ENCODE measurements at places on chromosomes 1 and 21.

DNA sequence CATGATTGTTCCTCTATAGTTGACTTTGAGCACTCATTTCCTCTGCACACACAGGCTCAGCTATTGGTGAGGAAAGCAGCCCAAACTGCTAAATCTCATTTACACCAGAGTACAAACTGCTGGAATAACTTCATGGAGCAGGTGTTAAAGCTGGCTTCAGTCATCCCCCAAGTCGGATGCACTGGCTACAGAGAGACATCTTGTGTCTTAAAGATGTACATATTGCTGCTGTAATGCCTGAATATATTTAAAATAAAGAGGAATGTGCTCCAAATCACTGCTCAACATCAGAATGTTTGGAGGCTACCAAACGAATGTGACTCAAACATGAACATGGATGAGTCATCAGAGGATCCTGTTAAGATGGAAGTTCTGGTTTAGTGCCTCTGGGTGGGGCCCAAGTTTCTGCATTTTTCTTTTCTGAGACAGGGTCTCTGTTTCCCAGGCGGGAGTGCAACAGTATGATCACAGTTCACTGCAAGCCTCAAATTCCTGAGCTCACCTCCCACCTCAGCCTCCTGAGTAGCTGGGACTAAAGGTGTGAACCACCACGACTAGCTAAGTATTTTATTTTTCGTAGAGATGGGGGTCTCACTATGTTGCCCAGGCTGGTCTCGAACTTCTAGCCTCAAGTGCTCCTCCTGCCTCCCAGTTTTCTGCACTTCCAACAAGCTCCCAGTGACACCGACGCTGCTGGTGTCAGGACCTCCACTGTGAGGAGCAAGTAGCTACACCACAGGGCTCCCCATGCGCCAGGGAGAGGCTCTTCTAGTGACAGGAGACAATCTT is 79.0 kb upstream of the KRTAP19-8 start:
- DNase-seq, result no peak

- no peak for DNase-seq
Observed at GRCh38 chr1:180586671-180587155, 27.9 kb downstream of the OVAAL start.

- DNase-seq, result no peak
Observed at GRCh38 chr1:59733443-59734141, 81.2 kb upstream of the HOOK1 start.

DNA sequence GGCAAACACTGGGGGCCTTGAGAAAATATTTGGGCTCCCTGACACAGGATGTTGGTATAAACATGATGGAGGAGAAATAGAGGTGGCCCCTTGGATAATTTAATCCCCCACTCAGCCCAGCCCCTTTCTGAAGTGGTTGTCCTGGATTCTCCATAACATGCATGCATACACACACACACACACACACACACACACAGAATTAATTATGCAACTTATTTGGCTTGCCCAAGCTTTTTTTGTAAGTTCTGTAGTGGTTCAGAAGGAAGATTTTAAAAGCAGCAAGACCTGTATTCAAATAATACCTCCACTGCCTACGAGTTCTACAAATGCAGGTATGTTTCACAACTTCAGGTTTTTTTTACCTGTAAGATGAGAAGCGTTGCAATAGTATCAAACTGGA is 15.0 kb downstream of the ATF3 start:
- no peak for DNase-seq

- no peak for DNase-seq
Observed at GRCh38 chr1:42172381-42173133, 8.0 kb upstream of the GUCA2A start.

DNA sequence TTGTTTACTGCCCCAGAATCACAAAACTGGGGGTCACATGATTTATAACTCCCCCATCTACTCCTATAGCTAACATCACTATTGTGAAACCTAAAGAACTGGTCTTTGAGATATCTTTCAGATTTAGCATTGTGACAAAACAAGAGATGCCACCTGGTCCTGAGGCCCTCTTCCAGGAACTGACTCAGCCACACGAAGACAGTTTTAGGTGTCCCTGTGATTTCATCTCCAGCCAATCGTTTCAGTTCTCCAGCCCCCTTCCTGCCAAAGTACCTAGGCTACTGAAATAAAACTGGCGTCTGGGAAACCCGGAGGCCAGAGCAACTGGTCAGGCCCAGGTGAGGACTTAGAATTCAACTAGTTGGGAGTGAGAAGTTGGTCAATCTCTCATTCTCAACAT is 36.6 kb downstream of the TBX19 start:
- DNase-seq, result no peak

DNA sequence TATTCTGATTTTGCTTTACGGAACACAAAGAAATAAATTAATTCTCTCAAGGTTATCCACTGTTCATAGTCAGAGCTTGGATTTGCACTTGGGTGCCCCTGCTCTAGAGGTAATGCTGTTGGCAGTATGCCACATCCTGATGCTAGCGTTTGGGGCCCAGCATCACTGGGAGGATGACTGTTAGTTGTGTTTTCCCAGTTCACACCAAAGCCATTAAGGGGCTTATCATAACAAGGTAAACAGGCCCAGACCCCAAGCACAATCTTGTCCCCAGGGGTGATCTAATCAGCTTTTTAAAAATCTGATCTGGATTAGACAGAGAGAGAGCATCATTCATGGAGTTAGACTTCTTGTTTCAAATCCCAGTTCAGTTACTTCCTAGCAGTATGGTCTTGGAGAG is 60.2 kb upstream of the PBX1 start:
- DNase-seq, result no peak

DNA sequence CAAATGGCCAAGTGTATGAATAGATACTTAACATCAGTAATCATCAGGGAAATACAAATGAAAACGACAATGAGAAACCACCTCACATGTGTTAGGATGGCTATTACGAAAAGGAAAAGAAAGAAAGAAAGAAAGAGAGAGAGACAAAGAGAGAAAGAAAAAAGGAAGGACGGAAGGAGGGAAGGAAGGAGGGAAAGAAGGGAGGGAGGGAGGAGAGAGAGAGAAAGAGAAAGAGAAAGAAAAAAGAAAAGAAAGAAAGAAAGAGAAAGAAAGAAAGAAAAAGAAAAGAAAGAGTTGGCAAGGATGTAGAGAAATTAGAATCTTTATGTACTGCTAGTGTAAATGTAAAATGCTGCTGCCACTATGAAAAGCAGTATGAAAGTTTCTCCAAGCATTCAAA is 90.7 kb upstream of the DPT start:
- no peak for DNase-seq

GRCh38 chr1:61198554-61198953 is 116.2 kb downstream of the NFIA start:
- no peak for DNase-seq

DNA sequence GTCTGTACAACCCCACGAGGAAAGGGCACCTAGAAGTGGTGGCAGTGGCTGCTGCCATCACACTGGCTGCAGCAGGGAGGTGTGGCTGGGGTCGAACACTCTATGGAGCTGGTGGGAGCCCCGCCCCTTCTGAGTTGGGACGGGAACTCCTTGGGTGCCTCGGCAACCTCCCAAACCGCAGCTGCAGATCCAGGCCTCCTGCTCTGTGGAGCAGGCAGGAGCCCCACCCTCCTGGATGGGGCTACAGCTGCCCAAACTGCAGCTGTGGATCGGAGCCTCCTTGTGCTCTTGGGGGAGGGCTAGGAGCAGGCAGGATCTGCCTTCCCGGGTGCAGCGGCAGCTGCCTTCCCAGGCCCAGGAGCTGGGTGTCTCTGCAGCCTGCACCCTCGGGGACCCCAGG is 38.9 kb upstream of the TARDBP start:
- DNase-seq, result no peak

- DNase-seq, result no peak
Observed at GRCh38 chr1:91120936-91121335, 99.1 kb upstream of the ZNF644 start.

DNA sequence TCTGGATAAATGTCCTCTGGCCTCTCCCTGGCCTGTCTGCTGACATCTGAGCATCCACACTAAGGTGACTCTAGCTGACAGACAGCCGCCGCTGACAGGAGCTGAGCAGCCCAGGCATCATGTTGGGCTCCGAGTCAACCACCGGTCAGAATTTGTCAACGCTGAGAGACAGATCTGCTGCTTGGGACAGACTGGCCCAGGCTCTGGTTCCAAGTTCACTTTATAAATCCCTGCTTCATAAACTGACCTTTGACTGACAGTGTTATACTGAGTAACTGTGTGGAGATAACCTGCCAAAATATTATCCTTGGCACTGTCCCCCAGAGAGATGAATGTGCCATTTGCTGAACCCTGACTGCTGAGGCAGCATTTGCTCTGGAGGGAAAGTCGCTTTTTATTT is 616.7 kb downstream of the NPHP4 start:
- no peak for DNase-seq

- no peak for DNase-seq
Observed at GRCh38 chr1:147669469-147670318, 630 bp downstream of the ACP6 start.

GRCh38 chr1:173688300-173688699 is 18.6 kb upstream of the ANKRD45 start:
- no peak for DNase-seq

DNA sequence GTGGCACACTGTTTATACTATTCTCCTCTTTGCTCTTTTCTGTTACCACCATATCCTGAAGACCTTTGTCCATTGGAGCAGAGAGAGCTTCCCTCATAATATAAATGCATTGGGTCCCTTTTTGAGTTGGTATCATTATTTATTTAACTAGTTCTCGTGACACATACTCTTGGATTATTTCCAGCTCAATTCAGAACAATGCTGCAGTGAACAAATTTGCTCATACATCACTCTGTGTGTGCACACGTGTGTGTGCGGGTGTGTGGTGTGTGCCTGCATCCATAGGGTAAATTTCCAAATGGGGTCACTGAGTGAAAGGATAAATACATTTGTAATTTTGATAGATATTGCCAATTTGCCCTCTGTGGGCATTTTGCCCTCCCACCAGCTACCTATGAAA is 5.8 kb downstream of the PLA2G2A start:
- no peak for DNase-seq

DNA sequence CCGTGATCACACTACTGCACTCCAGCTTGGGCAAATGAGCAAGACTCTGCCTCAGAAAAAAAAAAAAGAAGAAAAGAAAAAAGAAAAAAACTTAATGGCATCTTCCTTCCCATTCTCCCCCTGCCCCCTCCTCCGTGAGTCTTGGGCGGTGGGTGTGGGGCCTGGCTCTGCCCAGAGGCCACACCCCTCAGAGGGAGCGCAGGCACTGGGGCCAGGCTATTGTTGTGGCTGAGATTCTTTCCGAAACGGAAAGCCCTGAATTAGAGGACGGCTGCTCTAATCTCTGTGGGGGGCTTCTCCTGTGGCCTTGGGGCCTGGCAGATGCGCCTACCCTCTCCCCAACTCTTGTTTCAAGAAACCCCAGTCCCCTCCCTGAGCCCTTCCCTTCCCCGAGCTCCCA is 4.1 kb upstream of the FAM110D start:
- DNase-seq, result no peak

- peak; percentile 87 for DNase-seq
Observed at GRCh38 chr1:59393211-59394180, 96.6 kb downstream of the FGGY start.

DNA sequence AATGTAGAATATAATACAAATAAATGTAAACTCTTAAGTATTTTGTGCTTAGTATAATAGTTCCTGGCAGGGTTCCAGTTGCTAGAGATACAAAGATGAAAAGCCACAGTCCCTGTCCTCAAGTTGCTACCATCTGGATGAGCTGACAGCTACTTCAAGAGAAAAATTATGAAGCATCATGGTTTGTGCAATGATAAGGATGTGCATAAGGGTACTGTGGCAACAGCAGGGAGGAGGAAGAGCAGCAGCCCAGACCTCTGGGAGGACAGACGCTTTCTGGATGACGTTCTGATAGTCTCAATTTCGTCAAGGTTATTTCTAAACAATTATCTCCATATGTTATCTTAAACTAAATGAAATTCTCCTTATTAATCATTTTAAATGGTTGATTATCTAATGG is 198.9 kb downstream of the NTNG1 start:
- DNase-seq, result no peak

DNA sequence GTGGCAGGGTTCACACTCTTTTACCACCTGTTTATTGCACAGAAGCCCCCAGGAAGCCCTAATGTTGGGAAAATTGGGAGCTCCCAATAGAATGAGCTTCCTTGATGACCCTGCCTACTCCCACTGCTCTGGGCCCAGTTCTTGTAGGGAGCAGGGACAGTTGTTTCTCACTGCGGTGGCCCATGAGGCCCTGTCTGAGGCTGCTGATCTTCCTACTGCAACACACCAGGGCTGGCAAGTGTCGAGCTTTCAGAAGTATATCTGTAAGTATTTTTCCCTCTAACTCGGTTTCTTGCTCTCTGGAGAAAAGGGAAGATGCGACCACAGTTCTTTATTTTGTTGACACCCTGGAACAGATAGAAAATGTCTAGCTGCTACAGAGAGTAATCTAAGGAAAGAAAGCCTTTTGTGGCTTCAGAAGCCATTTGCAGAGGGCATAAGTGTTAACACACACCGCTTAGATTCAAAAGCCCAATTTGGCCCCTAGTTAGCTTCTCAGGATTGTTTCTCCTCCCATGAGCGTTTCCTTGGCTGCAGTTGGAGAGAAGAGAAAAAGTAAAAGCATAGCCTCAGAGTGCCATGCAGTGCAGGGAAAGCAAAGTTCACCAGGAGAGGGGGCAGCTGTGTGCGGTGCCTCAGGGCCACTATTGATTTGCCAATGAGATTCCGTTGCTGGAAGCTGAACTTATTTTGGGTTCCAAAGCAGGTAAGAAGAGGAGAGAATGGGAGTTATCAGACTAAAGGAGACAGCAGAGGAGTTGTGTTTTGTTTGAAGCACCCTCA is 102.6 kb downstream of the SELENOF start:
- DNase-seq, result no peak

- no peak for DNase-seq
Observed at GRCh38 chr1:38546636-38547035, 312.9 kb downstream of the RRAGC start.

- no peak for DNase-seq
Observed at GRCh38 chr1:190001187-190001586, 476.5 kb downstream of the BRINP3 start.

DNA sequence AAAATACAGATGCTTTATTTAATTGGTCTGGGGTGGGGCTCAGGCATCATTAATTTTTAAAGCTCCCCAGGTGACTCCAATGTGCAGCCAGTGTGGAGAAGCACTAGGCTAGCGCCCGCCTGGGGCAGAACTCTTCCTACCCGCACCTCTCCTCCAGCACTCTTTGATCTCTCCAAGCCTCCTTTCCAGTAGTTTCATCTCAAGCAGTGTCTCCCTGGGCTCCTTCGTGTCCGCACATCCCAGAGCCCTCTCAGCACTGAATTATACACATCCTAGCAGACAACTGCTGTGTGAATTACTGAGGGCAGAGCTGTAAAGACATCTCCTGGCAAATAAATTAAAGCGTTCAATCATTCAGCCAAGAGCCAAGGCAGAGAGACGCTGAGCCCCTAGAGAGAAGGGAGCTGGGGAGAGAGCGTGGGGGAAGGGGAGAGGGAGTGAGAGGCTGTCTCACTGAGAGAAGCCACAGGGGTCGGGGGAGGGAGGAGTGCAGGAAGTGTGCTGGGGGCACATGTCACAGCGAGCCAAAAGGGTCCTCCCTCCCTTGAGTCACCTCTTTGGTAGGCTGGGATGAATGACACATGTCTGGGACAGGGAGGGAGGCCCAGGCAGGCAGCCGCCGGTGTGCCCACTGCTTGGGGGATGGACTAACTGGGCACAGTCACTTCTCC is 21.0 kb upstream of the PARP1 start:
- no peak for DNase-seq

Measured in brain pericyte (primary cell).